ENCODE measurements at places on chromosomes 4 and X. TPM values are rescaled to one million over a fixed set of nuclear protein-coding genes. Genes with fewer than 3 reads are reported as not detected.
A peak's percentile ranks its signal among the peaks of the same experiment; 100 is the strongest.

GRCh38 chr4:109275066-109275745 is 27.3 kb downstream of the COL25A1 start:
- DNase-seq = no peak

Gene TLR10
- total RNA-seq = not detected

GRCh38 chr4:75708218-75708691 is 16.1 kb upstream of the USO1 start:
- peak; percentile 58 for DNase-seq

- no peak for DNase-seq
Observed at GRCh38 chr4:173909294-173909693, 374.2 kb downstream of the FBXO8 start.

DNA sequence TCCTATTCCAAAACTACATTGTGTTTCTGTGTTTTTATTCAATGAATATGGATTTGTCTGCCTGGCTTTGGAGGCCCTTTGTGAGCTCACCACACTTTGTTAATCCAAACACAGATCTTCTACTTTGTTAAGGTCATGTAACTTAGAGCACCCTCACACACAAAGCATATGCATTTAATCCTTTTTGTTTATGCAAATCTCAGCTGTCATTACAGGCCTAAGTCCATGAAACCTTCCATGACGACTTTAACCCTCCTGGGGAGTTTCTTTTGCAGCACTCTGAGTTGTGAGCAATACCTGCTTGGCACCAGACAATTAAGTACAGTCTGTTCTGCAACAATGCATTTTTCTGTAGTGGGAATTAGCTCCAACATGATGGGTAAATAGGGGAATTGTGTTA is 14.9 kb downstream of the CCSER1 start:
- no peak for DNase-seq

- no peak for DNase-seq
Observed at GRCh38 chr4:100519205-100519604, 1.4 kb upstream of the EMCN start.

DNA sequence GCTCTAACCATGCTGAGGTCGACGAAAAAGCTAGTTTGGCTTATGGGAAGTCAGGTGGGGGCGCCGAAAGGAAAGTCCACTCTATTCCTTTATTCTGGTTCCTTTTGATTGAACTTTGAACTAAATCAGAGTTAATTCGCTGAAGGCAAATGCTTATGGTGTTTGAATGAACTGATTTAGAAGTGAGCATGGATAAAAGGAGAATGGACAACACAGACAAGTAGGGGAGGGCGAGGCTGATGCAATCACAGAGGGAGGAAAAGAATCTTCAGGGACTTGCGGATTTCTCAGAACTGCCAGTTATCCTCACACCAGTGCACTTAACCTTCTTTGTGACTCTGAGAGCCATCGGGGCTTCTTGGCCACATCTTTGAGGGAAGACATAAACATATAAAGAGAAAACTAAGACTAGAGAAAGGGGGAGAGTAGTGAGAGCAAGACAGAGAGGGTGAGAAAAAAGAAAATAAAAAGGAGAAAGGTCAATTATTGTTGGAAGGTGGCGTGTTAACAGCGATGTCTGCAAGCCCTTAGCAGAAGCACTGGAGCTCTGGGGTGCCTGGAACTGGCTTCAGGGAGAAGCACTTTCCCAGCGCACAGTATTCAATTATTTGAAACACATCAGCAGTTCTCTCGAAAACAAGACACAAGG is 79.6 kb upstream of the PLAC1 start:
- no peak for DNase-seq

Gene DRP2
- 0.79 TPM for total RNA-seq

GRCh38 chr4:168691631-168692369 is 194.9 kb downstream of the PALLD start:
- DNase-seq = no peak

Gene PJA1
- total RNA-seq = 19.5 TPM

Gene NEUROG2
- 0.11 TPM for total RNA-seq

DNA sequence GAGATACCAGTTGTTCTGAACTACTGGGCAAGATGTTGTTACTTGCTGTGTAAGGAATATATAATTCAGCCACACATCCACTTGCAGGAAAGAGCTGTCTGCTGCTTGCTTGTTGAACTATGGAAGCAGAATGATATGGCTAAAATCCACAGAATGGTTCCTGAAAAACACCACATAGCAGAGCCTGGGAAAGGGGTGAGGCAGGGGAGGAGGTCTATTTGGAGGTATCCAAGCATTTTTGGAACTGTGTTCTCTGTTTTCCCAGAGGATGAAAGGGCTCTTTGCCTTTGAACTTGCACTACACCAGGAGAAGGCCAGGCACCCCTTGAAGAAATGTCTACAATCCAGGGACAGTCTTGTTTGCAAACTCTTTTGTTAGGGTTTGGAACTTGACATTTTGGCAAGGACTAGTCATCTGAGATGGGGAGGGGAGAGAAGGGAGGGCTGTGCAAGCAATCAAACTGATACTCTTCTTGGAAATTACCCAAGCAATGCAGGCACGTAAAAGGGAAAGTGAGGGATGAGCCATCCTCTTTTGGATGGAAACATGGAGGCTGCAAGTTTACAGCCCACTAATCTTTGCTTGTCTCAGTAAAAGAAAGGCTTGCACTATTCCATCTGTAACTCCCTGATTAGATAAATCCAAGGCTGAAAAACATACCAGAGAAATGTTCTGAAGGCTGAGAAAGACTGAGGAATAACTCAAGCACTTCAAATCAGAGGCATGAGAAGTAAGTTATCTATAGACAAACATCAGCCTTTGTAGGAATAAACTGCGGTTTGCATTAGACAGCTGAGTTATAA is 141.0 kb downstream of the TSPAN5 start:
- peak; percentile 37 for DNase-seq

DNA sequence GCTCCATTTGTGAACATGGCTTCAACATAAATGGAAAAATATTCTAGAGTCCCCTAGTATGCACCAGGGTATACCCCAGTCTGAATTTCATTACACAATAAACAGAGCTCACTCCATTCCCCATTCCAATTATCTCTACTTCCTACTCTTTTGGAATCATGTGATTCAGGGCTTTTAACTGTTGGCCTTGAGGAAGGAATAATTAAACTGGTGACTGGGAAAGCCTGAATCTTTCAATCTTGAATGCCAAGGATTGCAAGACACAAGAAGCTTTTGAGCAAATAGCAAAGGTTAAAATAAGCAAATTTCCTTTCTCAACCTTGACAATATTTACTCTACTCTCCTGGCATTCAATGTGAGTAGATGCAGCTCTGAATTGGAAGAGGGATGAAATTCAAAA is 77.5 kb upstream of the INPP4B start:
- DNase-seq = no peak

GRCh38 chr4:2832309-2832980 is 11.2 kb upstream of the ADD1 start:
- no peak for DNase-seq

Gene CXCL11
- total RNA-seq = 0.14 TPM

DNA sequence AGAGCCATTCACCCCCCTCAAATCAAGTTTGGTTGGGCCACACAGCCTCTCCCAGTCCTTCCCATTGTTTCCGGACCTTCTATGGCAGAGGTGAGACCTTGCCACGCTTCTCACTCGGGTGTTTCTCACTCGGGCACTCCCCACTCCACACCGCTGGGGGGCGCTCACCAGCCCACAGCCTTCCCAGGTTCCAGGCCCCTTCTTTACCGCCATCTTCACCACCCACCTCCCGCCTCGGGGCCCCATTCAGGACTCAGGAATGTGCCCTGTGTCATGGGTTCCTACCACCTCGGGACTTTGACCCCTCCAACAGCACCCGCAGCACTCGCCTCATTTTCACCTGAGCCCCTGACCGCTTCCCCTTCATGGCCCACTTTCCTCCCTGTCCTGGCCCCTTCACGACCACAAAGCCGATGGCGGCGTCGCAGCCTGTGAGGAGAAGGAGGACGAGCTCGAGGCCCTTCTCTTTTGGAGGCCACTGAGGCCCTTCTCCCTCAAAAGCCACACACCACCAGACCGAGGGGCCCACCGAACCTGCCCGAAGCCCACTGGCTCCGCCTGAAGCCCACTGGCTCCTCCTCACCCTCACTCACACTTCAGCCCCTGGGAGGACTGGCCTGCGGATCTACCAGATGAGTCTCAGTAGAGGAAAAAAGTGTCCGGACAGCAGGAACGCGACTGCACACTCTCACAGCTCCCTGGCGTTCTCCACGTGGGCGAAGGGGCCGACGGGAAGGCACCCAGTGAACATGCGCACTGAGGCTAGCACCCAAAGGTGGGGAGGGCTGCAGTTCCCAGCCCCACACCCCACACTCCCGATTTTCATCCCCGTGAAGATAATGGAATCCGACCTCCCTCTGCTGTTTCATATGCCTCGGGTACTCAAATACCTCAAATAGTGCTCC is at the start of gene PAGE1:
TSS of gene PAGE1 (minus strand) at position 709 of the 905 bp plus-strand sequence. CDS start 1,214 bp downstream, outside the sequence.
- DNase-seq = no peak

DNA sequence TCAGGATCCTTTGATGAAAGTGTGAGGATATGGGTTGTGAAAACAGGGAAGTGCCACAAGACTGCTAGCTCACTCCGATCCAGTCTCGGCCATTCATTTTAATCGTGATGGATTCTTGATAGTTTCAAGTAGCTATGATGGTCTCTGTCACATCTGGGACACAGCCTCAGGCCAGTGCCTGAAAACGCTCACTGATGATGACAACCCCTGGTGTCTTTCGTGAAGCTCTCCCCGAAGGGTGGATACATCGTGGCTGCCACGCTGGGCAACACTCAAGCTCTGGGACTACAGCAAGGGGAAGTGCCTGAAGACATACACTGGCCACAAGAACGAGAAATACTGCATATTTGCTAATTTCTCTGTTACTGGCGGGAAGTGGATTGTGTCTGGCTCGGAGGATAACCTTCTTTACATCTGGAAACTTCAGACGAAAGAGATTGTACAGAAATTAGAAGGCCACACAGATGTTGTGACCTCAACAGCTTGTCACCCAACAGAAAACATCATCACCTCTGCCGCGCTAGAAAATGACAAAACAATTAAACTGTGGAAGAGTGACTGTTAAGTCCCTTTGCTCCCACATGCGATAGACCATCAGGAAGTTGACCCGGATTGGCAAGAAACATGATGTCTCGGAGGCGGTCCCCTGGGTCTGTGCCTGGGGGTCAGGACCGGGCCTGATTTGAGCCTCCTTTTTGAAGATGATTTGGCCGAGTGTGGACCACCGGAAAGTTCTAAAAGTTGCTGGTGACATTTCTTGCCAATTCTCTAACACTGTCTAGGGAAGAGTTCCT is 22.2 kb downstream of the LIAS start:
- no peak for DNase-seq

GRCh38 chrX:24081661-24082154 is 27.0 kb downstream of the EIF2S3 start:
- DNase-seq = peak; percentile 74

- no peak for DNase-seq
Observed at GRCh38 chr4:30103455-30103854, 616.7 kb upstream of the PCDH7 start.

DNA sequence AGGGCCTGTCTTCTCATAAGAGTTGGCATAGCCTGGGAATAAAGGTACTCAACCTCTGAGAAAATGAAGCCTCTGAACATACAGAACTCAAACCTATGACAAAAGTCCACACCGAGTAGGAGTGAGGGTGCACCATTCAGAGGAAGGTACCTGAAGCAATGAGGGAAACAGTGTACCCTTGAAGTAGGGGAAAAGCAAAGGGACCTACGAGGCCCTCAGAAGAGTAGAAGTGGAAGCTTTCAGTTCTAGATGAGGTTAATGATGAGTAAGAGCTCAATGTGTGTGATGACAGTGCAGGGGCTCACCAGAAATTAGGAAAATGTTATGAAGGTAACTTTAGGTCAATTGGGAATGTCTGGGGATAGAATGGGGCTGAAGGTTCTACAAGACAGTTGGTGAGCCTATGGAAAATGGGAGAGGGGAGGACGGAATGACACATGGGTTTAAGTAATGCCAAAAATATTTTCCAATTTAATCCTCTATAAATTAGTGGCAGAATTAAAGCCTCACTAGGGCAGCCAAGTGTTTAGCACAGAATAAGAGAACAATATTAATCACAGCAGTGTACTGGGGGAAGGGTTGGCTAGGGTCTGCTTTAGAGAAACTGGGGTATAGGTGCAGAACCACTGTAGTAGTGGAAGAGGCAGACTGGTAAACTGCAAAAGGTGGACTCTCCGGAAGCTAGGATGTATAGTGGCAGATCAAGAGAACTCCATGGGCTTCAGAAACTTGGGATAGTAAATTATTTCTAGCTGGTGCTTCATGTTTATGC is 39.8 kb downstream of the RAB33A start:
- no peak for DNase-seq

DNA sequence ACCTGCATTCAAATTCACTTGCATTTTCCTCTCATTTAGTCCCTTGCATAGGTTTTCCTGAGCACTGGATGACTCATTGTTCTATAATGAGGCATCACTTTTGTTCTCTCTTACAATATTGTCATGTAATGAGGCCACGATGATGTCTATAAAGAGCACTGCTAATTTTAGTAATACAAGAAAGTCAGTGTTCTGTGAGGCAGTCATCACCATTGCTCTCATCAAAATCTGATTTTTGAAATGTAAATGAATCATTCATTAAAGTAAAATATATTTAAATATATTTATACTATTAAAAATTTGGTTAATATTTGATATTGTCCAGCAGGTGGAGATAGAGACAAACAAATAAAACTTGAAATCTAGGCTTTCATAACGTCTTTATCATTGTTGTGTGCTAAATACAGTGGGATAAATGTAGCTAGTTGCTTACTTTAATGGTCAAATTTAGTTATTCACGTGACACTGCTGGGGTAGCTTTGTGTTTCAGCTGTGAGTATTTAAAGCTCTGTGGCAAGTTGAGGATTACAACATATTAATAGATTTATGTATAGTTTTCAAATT is 15.4 kb downstream of the HMGB2 start:
- no peak for DNase-seq

- DNase-seq = no peak
Observed at GRCh38 chr4:118765399-118765798, 70.5 kb downstream of the SEC24D start.

- no peak for DNase-seq
Observed at GRCh38 chr4:160631044-160631443, 1528.2 kb downstream of the RAPGEF2 start.

DNA sequence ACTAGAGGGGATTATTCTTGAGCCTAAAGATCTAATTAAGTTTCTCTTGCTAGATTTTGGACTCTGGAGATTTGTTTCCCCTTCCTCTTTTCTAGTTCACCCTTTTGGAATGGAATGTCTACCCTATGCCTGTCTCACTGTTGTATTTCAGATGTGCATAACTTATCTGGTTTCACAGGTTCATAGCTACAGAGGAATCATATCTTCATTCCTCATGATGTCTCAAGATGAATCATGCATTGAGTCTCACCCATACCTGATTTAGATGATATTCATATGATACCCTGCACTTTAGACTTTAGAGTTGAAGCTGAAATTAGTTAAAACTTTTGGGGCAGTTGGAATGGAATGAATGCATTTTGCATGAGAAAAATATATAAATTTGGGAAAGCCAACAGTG is 246.7 kb downstream of the HS3ST1 start:
- DNase-seq = no peak

Gene SULT1B1
- 2.8 TPM for total RNA-seq

Measured in activated CD4-positive, alpha-beta T cell treated with anti-CD3 and anti-CD28 coated beads for 36 hours (primary cell).